Activated naive CD8-positive, alpha-beta T cell treated with anti-CD3 and anti-CD28 coated beads, Interleukin-2, amount 50 U/mL, for 24 hours (primary cell): ENCODE measurements at places on chromosomes 1 and 21.

GRCh38 chr1:54842963-54843362 lies 41.8 kb upstream of the TTC22 start:
- DNase-seq: no peak

DNA sequence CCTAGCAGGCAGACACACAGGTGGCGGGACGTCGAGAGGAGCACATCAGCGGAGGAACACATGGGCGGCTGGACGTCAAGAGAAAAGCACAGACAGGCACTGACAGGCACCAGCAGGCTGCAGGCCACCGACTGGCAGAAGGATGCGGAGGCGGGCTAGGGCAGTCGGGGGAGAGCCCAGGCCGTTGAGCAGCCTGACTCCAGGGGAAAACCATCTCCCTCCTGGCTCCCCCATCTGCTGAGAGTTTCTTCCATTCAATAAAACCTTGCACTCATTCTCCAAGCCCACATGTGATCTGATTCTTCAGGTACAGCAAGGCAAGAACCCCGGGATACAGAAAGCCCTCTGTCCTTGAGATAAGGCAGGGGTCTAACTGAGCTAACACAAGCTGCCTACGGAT lies 25.5 kb downstream of the B3GALT5 start:
- DNase-seq: no peak

DNA sequence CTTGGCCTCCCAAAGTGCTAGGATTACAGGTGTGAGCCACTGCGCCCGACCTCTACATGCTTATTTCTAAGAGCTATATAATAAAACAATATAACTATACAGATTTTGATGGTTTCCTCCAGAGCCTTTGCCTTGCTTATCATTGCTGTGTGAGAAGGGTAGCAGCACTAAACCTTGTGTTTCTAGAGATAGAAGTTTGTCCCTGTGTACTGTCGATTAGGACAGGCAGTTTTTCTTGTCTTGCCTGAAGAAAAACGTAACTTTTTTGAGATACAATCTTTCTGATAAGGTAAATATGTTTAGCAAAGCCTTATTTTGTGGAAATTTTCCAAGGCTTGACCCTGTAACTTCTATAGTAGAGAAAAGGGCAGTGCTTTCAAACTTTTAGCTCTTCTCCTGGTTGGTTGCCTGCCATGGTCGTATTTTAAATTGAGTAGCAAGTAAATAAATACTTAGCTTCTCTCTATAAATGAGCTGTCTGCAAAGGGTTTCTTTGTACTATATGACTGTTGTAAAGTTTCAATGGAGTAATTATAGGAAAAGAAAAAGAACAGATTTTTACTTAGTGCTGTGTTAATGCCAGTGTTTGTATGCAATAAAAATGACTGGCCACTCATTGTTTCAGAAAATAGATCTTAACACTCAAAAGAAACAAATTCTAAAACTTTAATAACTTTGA lies 86.4 kb upstream of the CACYBP start:
- no peak for DNase-seq

- DNase-seq: peak; percentile 10
Measured at GRCh38 chr1:119549719-119550132, 42.7 kb downstream of the HSD3B1 start.

GRCh38 chr1:25568090-25568833 lies 24.9 kb downstream of the LDLRAP1 start:
- no peak for DNase-seq

DNA sequence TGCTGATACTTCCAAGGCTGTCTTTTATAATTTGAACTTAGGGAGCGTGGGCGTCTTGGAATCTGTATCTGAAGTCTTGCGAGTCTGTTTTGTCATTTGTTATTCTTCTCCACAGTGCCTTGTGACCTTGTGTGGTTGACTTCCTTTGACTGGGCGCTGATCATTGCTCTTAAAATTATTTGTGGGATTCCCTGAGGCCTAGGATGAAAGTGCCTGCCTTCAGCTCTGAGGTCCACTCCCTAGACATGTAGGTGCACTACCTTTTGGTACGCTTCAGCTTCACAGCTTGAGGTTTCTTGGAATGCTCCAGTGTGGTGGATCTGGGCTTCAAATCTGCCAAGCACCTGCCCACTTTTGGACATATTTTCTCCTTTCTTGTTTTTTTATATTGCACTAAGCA lies 50.2 kb upstream of the IGSF5 start:
- no peak for DNase-seq

DNA sequence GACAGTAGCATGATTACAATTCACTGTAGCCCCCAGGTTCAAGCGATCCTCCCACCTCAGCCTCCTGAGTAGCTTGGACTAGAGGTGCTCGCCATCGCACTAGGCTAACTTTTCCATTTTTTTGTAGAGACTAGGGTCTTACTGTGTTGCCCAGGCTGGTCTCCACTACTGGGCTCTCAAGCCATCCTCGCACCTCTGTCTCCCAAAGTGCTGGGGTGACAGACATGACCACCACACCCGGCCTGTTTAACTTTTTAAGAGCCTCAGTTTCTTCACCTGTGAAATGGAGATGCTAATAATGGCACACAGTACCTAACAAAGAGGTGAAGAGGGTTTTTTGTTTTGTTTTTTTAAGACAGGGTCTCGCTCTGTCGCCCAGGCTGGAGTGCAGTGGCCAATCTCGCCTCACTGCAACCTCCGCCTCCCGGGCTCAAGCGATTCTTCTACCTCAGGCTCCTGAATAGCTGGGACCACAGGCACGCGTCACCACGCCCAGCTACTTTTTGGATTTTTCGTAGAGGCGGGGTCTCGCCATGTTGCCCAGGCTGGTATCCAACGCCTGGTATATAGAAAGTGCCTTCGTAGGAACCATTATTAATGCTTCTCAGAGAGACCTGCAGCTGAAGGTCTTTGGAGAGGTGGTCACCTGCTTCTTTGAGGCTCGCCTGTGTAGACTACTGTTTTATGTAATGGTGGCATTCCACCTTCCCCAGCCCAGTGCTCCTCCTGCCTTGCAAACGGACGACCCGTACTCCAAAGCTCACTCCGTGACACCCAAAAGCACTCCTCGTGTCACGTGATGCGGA lies 567 bp downstream of the PMVK start:
- DNase-seq: no peak

DNA sequence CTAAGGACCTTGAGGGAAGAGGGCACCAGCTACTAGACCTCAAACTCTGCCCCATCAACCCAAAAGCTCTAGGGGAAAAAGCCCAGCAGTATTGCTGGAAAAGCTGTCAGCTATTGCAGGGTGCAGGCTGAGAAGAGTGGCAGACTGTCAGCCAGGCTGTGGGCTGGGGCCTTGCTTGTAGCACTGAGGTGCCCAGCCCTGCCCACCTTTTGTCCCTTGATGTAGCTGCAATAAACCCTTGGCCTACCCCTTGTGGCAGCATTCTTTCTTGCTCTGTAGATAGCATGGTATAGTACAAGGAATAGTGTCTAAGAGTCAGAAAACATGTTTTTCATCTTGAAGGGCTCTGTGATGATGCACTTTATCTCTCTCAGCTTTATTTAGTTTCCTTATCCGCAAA lies 39.4 kb downstream of the CDC14A start:
- DNase-seq: no peak

GRCh38 chr1:6624710-6625583 lies at the start of gene THAP3:
Gene THAP3 (plus strand): TSS chr1:6624868. CDS start chr1:6625219, 351 bp downstream.
- peak; percentile 91 for DNase-seq

- peak; percentile 56 for DNase-seq
Measured at GRCh38 chr1:151340870-151341754, 5.9 kb downstream of the RFX5 start.

DNA sequence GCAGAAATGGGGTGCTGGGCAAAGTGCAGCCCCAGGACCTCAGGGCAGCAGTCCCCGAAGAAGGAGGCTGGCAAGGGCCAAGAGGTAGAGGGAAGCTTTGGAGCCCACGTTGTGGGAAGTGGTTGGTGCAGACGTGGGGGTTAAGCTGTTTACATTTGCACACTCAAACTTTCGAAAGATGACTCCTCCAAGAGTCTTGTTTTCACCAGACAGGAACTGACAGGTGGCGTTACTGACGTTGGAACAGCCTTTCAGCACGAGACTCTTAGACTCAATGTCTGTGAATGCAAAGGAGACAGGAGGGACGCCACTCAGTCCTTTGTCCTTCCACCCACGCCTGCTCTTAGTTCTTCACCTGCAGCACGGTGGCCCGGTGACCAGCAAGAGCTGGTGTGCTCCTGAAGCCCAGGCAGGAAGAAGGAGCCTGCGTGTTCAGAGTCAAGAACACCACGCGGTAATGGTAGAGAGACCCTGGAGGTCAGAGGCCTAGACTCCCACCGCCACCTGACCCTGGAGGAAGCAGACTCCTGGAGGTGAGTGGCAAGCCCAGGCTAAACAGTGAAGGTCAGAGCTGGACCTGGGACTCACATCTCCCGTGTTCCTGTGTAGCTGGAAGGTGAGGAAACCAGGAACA lies 15.9 kb downstream of the LYPD8 start:
- DNase-seq: no peak

DNA sequence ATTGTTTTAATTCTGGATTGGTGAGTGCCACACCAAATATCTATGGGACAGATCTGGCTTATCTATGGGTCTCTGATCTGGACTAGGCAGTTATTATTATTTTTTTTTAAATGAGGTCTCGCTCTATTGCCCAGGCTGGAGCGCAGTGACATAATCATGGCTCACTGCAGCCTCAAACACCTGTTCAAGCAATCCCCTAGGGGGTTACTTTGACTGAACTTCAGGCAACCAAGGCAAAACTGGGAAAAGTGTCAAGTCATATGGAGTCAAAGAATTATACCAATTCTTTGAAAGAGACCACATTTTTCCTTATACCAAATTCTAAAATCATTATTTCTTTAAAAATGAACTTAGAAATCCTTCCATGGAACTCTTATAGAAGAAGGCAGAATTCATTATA lies 129.1 kb upstream of the HOOK1 start:
- no peak for DNase-seq

DNA sequence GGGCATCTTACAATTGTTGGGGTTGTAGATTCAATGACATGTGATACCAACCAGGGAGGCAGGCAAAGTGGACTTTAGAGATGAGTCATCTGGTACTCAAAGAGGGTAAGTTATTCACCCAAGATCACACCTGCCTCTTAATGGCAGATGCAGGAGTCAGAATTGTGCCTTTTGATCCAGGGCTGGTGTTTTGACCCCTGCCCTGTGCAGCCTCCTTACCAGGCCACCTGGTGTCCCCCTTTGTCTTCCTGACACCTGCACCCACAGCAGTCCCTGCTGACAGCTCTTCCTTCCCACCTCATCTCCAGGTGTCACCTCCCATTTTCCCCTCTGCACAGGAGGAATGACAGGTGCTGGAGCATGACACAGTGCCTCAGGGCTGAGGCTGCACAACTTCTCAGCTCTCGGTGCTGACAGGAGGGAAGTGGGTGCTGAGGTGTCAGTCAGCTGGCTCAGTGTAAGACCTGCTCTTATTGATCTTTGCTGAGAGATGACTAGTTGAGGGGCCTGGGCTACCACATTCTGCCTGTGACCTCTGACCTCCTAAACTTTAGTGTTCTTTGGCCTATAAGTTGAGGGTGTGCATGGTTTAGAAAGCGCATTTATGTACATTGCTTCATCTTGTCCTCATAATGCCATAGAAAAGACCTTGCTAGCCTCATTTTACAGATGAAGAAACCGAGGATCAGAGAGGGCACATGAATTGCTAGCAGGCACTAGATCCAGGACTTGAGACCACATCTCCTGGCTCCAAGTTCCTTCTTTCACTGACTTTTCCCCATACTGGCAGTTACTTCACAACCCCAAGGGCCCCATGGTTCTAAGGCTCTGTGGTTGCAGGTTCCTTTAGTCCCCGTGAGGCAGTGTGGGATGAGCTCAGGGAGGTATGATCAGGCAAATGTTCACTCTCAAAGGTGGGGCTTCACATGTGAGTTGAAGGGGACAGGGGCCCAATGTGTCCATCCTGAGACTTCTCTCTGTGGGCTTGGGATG lies 31.3 kb downstream of the CACNA1E start:
- no peak for DNase-seq
